Astrocyte (in vitro differentiated cells and primary cell): ENCODE measurements at places on chromosomes 3 and 15.

GRCh38 chr15:101647251-101647650 is 4.9 kb downstream of the TM2D3 start:
- DNase-seq, result no peak

GRCh38 chr3:46440531-46441294 is 24.0 kb downstream of the LTF start:
- DNase-seq, result no peak

DNA sequence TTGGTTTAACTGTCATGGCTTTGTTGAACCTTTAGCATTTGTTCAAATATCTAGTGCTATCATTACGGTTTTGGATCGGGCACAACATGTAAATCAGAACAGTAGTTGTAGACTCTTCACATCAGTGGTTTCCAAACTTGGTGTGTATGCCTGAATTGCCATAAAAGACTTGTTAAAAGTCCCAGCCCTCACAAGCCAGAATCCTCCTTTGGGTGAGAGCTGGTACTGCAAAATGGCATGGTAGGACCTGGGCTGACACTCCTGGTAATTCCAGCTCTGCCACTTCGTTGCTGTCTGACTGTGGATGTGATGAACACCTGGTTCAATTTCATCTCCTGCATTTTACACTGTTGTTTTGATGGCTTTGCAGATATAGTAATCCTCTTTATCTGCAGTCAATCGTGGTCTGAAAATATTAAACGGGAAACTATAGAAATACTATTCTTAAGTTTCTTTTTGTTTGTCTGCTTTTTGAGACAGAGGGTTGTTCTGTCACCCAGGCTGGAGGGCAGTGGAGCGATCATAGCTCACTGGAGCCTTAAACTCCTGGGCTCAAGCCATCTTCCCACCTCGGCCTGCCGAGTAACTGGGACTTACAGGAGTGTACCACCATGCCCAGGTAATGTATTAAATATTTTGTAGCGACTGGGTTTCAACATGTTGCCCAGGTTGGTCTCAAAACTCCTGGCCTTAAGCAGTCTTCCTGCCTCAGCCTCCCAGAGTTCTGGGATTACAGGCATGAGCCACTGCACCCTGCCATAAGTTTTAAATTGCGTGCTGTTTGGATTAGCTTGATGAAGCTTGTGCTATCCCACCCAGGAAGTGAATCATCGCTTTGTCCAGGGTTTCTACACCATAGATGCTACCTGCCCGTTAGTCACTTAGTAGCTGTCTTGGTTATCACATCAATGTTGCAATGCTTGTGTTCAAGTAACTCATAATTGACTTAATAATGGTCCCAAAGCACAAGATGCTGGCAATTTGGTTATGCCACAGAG is 61.6 kb downstream of the RAB7A start:
- DNase-seq, result peak; percentile 77

DNA sequence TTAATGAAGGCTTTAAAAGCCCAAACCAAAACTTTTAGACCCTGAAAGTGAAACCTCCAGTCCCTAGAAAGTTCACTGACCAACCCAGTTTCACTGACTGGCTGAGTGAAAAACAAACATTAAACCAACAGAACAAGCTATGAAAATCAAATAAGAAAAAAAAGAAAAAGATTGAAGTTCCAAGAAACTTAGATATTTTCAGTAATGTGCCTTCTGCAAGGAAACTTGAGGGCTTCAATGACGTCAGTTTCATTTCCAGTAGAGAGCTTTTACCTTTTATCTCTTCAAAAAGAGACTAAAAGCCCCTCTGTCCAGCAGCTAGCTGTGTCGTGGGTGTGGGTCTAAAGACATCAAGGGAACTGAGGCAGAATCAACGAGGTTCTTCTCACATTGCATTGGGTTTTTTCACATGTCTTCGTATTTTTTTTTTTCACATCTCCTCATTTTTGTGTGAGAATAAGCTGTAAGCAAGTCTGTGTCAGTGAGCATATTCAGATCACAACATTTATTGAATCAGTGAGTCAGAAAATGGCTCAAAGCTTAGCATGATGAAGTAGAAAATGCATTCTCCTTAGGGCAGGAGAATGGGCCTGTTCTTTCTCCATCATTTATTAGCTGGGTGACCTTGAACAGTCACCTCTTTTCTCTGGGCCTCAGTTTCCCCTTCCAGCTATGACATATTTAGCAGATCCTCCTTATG is 54.8 kb upstream of the BCL6 start:
- DNase-seq, result no peak

- DNase-seq, result no peak
Observed at GRCh38 chr3:169105561-169105960, 558.0 kb downstream of the MECOM start.

DNA sequence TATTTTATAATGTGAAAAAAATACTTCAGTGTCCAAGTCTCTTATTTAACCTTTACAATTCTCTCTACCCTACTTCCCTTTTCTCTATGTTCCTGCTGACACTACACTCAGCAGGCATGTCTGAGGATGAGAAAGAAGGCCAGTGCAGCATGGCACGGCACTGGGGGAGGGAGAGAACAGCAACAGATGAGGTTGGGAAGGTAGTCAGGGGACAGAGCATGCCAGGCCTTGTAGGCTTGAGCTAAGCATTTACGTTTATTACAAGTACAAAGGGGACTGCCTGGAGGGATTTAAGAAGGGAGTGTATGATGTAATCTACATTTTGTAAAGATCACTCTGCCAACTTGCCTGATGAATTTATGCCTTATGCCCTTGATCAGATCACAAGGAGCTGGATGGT is 117.3 kb upstream of the WNT5A start:
- no peak for DNase-seq

- DNase-seq, result peak; percentile 95
Observed at GRCh38 chr3:188266562-188267274, 112.8 kb downstream of the LPP start.

DNA sequence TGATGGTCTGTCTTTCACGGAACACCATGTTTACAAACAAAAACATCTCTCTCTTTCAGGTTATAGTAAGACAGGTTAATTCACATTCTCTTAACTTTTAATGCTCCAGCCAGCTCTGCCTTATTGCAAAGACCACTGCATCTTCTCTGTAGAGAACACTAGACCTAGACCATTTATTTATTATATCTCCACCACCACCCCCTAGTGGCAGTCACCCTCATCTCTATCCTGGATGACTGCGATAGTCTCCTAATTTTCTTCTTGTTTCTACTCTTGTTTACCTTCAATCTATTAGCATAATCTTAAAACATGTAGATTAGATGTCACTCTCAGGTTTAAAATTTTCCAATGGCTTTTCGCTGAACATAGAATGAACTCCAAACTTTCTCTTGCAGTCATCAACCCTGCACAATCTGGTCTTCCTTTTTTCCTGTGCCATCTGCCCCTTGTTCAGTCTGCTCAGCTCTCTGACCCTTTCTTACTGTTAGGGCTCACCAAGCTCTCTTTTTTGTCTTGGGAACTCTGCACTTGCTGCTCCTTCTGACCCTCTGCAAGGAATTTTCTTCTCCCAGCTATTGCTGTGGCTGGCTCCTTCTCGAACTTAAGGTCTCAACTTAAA is 155.6 kb downstream of the SQOR start:
- DNase-seq, result no peak

DNA sequence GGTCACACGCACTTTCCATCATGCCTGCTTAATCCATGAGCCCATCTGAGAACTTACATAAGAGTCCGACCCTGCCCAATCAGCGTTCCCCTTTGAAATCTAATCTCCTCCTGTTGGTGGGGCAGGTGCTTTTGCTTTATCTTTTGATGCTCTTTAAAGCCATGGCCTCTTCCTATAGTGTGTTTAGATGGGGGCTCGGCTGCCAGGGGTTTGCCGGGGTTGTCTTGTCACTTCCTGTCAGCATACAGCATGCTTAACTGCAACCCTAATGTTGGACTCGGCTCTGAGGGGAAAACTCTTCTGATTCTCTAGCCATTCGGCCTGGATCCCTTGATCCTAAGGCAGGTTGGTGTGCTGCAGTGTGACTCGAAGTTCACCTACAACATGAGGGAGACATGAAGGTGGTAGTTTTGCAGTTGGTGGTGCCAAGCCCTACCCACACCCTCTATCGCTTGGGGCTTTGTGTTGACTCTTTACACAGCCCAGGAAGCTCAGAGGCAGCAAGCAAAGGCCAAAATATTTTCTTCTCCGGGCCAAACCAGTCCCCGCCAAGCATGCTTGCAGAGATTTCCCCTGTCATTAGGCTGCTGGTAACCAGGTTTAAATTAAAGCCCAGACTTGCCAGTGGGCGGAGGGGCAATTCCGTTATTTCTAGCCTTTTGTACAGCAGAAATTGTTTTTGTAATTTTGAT is 218.7 kb downstream of the FEZF2 start:
- DNase-seq, result no peak

GRCh38 chr3:48798998-48799397 is 48.7 kb downstream of the PRKAR2A start:
- no peak for DNase-seq

DNA sequence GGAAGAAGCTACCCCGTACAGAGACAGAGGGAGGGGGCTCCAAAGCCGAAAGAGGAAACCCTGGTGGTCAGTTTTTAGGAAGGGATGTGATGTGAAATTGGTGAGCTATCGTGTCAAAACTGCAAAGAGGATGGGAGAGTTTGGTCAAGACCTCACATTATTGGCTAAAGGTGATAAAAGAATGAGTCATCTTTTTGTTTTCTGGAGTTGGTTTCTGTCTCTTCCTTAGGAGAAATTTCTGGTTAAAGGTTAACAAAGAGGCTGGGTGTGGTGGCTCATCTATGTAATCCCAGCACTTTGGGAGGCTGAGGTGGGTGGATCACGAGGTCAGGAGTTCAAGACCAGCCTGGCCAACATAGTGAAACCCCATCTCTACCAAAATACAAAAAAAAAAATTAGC is 217.8 kb upstream of the CBLB start:
- no peak for DNase-seq

GRCh38 chr3:123054109-123054778 is 12.6 kb upstream of the PDIA5 start:
- no peak for DNase-seq

- DNase-seq, result peak; percentile 61
Observed at GRCh38 chr3:172542999-172543398, 19.8 kb upstream of the TNFSF10 start.

DNA sequence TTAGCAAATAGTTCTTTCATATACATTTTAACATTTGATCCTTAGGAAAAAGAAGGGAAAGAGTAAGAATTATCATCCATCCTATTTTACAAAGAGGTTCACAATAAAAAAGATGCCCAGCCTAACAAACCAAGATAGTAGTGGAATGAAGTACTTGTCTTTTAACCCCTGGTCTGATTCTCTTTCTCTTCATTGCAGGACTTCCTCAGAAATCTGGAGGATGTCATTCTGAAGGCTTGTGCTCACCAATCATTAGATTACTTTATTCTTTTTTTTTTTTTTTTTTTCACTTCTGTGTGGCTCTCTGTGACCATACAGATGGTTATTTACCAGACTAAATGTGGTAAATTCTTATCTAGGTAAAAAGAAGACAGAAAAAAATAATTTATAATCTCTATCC is 7.0 kb downstream of the HDGFL3 start:
- DNase-seq, result peak; percentile 48

DNA sequence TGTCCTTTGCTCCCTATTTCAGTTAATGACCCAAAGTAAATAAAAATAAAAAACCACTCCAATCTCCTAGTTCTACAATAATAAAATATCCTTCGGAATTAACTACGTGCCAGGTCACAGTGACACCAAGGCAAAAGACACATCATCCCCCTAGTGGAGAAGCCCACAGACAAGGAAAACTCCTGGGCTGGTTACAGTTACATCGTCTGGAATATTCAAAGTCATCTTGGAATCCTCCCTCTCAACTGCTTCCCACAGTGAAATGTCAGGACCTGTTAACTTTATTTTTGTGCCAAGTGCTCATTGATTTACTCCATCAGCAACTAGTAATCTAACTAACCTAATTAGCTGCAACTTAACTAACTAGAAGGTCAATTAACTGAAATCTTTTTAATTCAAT is 349.3 kb downstream of the MAGI1 start:
- DNase-seq, result no peak

GRCh38 chr15:65632780-65633375 is 11.1 kb downstream of the SLC24A1 start:
- DNase-seq, result no peak

- DNase-seq, result peak; percentile 61
Observed at GRCh38 chr15:34084086-34084485, 17.6 kb downstream of the EMC7 start.

GRCh38 chr3:49470714-49471420 is 800 bp downstream of the DAG1 start:
- no peak for DNase-seq

DNA sequence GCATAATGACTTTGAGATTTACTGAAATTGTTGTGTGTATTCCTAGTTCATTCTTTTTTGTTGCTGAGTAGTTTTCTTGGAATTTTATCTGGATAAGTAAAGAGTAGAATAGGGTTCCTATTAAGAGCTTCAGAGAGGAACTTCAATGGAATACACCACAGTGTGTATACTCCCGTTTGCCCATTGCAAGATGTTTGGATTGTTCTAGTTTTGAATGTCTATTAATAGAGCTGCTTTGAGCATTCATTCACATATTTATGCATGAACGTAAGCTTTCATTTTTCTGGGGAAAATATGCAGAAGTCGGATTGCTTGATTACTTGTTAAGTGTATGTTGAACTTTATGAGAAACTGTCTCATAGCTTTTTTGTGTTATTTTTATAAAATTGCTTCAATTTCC is 580.5 kb downstream of the OTOL1 start:
- no peak for DNase-seq

- peak; percentile 71 for DNase-seq
Observed at GRCh38 chr3:196081834-196082618, at the start of gene TFRC. Gene TFRC (minus strand): TSS chr3:196082090. CDS start chr3:196077099, 4,991 bp downstream.

- peak; percentile 7 for DNase-seq
Observed at GRCh38 chr3:85605066-85605465, 646.3 kb downstream of the CADM2 start.

DNA sequence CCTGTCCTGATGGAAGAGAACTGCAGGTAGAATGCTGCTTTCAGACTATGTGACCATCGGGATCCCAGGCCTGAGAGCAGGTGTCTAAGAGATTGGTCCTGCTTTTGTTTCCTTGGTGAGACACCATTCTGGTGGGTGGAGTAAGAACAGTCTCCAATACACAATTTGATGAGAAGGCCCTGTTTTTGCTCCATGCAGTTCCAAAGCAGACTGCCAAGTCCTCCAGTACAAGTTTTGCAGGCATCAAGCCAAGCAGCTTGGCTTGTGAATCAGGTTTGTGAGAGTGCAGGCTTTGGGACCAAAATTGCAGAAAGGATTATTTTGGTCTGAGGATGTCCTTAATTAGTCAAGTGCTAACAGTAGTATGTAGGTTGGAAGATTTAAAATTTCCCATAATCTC is 381.6 kb downstream of the FOXP1 start:
- peak; percentile 69 for DNase-seq

GRCh38 chr3:173092038-173092437 is 49.0 kb downstream of the SPATA16 start:
- no peak for DNase-seq

- peak; percentile 99 for DNase-seq
Observed at GRCh38 chr3:143443851-143444331, 324.3 kb downstream of the CHST2 start.
